ENCODE measurements at places on chromosomes 11 and 22. TPM values are rescaled to one million over a fixed set of nuclear protein-coding genes. Genes with fewer than 3 reads are reported as not detected.

NEAT1 gene
- 107 TPM for total RNA-seq

LMNTD2 gene
- 2.3 TPM for total RNA-seq

TEX12 gene
- not detected for total RNA-seq

KBTBD3 gene
- 8.9 TPM for total RNA-seq

GRCh38 chr11:76287227-76287626 is 80.9 kb upstream of the WNT11 start:
- H3K27me3 ChIP-seq = peaks cover 8% of the 10 kb centered on the region
- no peak for DNase-seq
- peaks cover 4% of the 10 kb centered on the region for H3K4me1 ChIP-seq
- no peak overlapping the region for H3K4me3 ChIP-seq
- H3K27ac ChIP-seq = no peak overlapping the region

DNA sequence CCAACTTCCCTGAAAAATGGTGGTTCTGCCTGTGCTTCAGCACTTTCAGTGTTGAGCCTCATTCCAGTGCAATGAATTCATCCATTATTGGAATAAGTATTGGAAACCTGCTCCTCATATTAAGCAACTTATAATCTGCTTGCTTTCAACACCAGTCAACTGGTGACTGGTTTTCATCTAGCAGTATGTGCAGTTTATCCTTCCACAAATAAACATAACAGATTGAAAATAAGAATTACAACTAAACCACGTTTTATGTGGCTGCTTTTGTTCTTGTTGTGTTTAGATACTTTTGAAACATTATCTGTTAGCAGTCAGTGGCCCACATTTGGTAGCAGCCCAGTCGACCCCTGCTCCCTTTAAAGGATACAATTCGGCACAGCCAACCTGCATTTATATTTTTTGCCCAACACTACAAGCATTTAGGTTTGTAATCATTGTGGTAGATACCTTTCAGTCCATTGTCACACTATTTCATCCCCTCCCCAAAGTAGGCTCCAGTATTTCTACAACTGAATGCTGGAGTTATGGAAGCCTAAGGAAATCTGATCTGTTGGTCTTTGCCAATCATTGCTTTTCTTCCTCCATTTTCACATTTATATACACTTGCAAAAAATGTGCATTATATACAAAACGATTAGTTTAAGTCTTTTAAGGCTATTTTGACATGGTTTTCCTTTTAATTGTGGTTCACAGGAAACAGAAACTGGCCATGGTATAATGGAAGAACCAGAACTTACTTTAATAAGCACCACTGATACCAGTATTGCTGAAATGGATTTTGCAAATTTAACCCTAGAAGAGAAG is 13.1 kb downstream of the TAF1D start:
- no peak overlapping the region for H3K27ac ChIP-seq
- no peaks in the 10 kb centered on the region for H3K27me3 ChIP-seq
- no peaks in the 10 kb centered on the region for H3K36me3 ChIP-seq
- H3K4me1 ChIP-seq = no peaks in the 10 kb centered on the region
- DNase-seq = no peak

DNA sequence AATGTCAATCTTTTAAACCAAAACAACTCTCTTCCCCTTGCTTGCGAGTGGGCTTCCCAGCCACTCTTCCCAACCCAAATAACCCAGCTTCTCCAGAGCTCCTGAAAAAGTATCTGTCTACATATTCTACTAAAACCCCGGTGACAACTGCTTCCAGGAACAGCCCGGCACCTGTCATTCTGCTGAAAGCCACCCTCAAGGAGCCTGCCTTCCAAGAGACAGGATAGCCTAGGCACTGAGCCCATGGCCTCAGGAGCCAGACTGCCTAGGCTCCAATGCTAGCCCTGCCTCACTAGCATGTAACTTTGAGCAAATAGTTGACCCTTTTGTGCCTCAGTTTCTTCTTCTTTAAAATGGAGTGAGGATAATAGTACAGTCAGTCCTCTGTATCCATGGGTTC is 459.8 kb downstream of the SOX6 start:
- no peak overlapping the region for H3K27ac ChIP-seq
- no peaks in the 10 kb centered on the region for H3K4me1 ChIP-seq
- H3K27me3 ChIP-seq = peaks cover 4% of the 10 kb centered on the region
- H3K36me3 ChIP-seq = no peaks in the 10 kb centered on the region

DNA sequence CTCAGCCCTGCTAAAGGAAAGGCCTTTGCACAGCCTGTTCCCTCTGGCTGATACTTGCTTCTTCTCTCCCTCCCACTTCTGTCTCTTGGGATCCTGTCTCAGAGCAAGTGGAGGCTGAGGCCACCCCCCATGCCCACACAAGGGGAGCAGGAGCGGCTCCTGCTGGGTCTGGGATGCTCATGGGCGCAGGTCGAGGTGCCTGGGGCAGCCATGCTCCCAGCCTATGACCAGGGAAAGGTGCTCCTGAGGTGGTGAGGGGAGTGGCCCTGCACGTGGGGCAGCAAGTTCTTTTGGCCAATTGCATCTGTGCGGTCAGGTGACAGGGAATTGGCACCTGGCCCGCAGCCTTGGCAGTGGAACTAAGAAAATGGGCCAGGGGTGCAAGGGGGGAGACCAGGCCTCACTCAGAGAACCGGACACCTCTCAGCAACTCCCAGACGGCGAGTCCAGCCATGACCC is 1.5 kb downstream of the MAPK11 start:
- H3K4me1 ChIP-seq = peaks cover 6% of the 10 kb centered on the region
- H3K27me3 ChIP-seq = peaks cover 6% of the 10 kb centered on the region
- no peak for DNase-seq
- no peaks in the 10 kb centered on the region for H3K36me3 ChIP-seq
- no peak overlapping the region for H3K27ac ChIP-seq

DNA sequence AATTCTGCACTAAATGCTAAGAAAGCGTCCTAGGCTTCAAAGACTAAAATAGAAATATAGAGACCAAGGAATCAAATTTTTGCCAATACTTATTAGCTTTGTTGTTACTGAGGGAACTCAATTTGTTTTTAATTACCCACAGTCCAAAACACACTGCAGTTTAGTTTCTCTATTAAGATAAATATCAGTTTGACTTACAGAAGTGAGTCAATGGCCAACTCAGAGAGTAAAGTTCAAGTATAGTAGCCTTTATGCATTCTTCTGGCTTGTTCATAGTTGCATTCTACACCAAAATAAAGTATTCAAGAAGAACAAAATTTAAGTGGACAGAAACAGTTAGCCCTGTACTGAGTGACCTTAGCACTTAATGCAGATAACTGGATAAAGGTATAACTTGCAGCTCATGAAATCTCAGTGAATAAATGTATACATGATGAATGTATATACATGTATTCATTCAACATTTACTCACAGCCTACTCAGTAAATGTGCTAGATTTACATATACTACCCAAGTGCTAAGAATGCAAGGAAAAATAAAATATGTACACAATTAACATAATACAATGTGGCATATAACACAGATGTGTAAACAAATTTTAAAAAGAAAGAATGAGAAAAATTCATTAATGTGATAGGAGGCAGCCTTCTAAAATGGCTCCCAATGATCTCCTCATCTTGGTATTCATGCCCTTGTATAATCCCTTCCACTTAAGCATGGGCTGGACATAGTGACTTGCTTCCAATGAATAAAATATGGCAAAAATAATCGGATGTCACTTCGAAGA is 9.7 kb upstream of the RNF141 start:
- no peak for DNase-seq
- H3K4me1 ChIP-seq = no peaks in the 10 kb centered on the region
- H3K36me3 ChIP-seq = peaks cover 5% of the 10 kb centered on the region
- H3K4me3 ChIP-seq = no peak overlapping the region

DNA sequence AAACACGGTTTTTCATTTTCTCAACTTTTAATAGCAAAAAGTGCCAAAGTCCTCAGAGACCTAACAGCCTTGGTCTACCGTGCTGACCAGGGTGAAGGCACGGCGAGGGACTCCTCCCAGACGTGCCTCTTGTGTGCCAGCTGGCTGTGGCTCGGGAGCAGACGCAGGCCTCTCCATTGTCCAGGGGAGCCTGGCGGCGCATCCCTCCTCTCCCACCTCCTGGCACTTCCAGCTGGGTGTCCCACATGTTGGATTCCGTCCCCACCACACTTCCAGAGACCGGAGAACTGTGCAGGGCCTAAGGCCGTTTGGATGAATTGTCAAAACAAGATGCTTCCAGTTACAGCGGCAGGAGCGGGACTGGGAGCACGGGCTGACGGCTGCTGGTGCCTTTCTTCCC is 11.6 kb downstream of the CDPF1 start:
- no peak overlapping the region for H3K27ac ChIP-seq
- H3K36me3 ChIP-seq = peaks cover 4% of the 10 kb centered on the region
- peaks cover 3% of the 10 kb centered on the region for H3K4me1 ChIP-seq
- DNase-seq = no peak
- no peaks in the 10 kb centered on the region for H3K27me3 ChIP-seq
- H3K4me3 ChIP-seq = no peak overlapping the region

GRCh38 chr11:57646194-57646798 is 3.4 kb downstream of the YPEL4 start:
- H3K27ac ChIP-seq = peak overlapping the region; percentile 100
- H3K4me1 ChIP-seq = peaks cover 55% of the 10 kb centered on the region
- H3K4me3 ChIP-seq = peak overlapping the region; percentile 97

DNA sequence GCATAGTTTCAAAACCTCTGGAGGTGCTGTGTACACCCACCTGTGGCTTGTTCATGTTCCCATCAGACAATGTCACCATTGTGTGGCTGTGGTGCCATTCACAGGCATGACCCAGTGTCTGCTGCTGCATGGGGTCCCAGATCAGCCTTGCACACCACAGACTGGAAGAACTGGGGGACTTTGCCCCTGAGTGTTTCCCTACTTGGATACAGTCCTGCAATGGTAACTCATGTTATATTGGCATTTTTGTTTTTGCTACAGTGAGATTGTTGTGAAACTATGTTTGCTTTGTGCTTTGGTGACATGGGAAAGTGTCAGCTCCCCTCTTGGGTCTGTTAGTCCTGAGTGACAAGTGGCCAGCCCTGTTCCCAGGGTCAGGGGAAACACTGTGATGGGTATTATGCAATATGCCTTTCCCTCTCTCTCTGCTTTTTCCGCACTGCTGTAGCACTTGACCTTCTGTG is 108.8 kb downstream of the NAV2 start:
- DNase-seq = no peak
- peaks cover 5% of the 10 kb centered on the region for H3K27me3 ChIP-seq

DNA sequence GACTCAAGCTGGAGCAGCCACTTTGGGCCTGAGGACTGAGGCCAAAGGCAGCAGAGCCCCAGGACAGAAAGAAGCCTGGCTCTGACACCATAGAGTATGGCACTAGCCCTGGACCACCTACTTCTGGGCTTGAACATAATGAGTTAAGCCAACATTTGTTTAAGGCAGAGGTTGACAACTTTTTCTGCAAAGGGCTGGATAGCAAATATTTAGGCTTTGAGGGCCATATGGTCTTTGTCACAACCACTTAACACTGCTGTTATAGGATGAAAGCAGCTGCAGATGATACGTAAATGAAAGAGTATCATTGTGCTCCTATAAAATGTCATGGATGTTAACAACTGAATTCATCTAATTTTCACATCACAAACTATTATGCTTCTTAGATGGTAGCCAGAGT is 16.6 kb downstream of the OSBP start:
- no peak overlapping the region for H3K4me3 ChIP-seq
- no peak overlapping the region for H3K27ac ChIP-seq
- no peaks in the 10 kb centered on the region for H3K36me3 ChIP-seq
- no peaks in the 10 kb centered on the region for H3K27me3 ChIP-seq
- no peak for DNase-seq

DNA sequence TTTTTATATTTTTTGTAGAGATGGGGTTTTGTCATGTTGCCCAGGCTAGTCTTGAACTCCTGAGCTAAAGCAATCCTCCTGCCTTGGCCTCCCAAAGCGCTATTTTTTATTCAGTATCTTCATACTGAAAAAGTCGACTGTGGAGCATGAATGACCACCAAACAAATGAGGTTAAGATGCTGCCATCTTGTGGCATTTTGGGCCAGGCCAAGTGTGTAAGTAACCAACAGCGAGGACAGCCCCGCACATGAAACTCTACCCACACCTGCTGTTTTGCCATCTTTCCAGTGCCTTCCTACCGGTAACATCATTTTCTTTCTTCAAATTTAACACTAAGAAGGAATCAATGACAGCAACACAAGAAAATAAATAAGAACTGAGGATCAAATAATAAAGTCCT is 32.2 kb upstream of the AQP11 start:
- DNase-seq = peak; percentile 43
- no peaks in the 10 kb centered on the region for H3K27me3 ChIP-seq
- no peak overlapping the region for H3K27ac ChIP-seq
- H3K36me3 ChIP-seq = no peaks in the 10 kb centered on the region

DNA sequence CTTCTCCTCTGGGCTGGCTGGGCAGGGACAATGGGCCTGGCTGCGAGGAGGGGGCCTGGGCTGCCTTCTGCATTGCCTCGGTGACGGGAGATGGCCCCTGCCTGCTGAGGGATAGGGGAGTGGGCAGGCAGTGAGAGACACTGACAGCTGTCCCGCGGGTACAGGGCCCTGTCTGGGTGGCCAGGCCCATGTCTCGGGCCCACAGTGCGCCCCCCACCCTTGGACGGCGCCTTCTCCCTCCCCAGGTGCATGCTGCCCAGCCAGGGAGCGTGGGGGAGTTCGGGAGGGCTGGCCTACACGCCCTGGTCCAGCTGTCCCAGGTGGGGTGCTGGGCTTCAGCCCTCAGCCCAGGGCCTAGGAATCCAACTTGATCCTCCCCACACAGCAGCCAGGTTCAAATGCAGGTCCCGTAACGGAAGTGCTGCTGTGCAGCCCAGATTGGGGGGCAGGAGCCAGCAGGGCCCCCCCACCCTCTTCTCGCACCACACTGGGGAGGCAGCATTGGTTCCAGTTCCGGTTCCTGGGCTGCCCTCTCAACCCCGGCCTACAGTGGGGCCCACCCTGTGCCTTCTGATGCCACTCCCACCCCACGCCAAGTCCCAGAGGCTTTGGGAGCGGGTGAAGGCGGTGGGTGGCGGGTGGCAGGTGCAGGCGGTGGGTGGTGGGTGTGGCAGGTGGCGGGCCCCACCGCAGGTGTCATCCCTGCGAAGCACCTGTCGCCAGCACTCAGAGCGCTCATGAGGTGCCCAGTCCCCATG is 7.3 kb upstream of the TSSC4 start:
- H3K27ac ChIP-seq = no peak overlapping the region
- H3K27me3 ChIP-seq = peaks cover 13% of the 10 kb centered on the region
- no peaks in the 10 kb centered on the region for H3K36me3 ChIP-seq
- H3K4me3 ChIP-seq = no peak overlapping the region
- no peak for DNase-seq
- peaks cover 16% of the 10 kb centered on the region for H3K4me1 ChIP-seq

DNA sequence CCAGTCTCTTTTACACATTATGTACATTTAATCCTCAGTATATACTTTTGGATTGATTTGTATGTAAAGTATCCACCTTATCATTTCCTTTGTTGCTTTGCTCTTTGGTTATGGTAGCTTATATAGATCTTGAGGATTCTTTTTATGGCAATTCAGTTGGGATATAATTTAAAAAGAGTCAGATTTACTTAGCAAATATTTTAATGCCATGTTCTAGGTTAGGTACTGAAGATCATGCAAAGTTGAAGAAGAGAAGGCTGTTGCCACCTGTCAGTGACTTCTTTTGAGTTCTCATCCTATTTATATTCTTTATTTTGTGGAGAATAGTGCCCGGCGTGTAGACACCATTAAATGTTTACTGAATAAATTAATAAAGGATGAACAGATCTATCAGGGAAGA is 279.7 kb downstream of the TMEM135 start:
- no peaks in the 10 kb centered on the region for H3K27me3 ChIP-seq
- H3K4me1 ChIP-seq = no peaks in the 10 kb centered on the region
- no peak for DNase-seq
- H3K36me3 ChIP-seq = no peaks in the 10 kb centered on the region
- no peak overlapping the region for H3K4me3 ChIP-seq
- no peak overlapping the region for H3K27ac ChIP-seq

- DNase-seq = no peak
- no peaks in the 10 kb centered on the region for H3K4me1 ChIP-seq
- no peak overlapping the region for H3K4me3 ChIP-seq
Observed at GRCh38 chr11:103623933-103624332, 412.5 kb upstream of the DDI1 start.
